ENCODE measurements at places on chromosomes 7 and 10. TPM values are rescaled to one million over a fixed set of nuclear protein-coding genes. Genes with fewer than 3 reads are reported as not detected.

Gene SPDYE1
- total RNA-seq: not detected

- DNase-seq: no peak
Measured at GRCh38 chr10:94205396-94205831, 157.3 kb downstream of the NOC3L start.

- no peak for DNase-seq
Measured at GRCh38 chr7:41220266-41220665, 482.6 kb downstream of the INHBA start.

Gene ZNF239
- total RNA-seq: 3.4 TPM

Gene MKI67
- 1.2 TPM for total RNA-seq

DNA sequence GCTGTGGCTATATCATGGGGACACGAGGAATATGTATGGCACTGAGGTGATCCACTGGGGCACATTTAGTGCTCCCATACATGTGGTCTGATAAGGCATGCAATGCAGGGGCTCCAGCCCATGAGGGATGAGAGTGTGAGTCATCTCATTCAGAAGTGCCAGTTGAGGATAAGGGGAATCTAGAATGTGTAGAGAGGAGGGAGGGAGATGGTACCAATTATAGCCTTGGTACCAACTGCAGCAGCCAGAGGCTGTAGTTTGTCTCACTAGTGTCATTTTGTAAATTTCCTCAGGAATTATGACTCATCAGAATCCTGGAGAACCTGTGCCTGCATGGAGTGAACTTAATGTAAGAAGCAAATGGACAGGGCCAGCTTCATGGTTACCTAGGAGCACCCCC lies 46.2 kb downstream of the LAMB4 start:
- no peak for DNase-seq
